ENCODE measurements at places on chromosomes 1 and 21.
A peak's percentile ranks its signal among the peaks of the same experiment; 100 is the strongest.

GRCh38 chr1:11519629-11520031 is 40.7 kb downstream of the DISP3 start:
- DNase-seq, result no peak

- DNase-seq, result peak; percentile 86
These were observed 58.4 kb upstream of the SSBP3 start for GRCh38 chr1:54464477-54465146.

DNA sequence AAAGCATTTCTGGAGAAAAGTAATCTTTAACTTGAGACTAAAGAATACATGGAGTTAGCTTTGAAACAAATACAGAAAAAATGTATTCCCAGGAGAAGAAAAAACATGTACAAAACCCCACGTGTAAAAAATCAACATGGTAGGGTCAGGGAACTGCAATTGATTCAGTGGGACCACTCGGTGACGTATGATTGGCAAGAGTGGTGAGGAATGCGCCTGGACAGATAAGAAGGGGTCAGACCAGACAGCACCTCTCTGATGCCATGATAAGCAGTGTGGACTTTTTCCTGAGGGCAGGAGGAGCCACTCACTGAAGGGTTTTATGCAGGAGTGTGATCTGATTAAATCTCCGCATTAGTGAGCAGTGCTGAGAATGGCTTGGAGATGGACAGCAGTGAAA is 142.5 kb downstream of the DAB1 start:
- DNase-seq, result no peak

DNA sequence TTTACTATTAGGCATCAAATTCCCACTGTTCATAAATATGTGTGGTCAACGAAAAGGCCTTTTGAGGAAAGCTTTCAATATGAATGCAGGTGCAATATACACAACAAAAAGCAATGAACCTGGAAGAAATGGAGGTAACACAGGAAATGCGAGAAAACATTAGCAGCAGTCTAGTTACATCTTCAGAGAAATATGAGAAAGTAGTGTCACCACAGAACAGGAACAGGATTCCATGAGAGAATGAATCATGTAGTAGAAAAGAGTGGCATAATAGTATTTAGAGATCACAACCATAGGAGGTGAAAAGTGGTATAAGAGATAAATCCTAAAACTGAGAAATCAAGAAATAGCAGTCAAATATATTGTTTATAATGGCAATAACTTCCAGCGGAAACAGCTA is 103.7 kb downstream of the AK5 start:
- no peak for DNase-seq

DNA sequence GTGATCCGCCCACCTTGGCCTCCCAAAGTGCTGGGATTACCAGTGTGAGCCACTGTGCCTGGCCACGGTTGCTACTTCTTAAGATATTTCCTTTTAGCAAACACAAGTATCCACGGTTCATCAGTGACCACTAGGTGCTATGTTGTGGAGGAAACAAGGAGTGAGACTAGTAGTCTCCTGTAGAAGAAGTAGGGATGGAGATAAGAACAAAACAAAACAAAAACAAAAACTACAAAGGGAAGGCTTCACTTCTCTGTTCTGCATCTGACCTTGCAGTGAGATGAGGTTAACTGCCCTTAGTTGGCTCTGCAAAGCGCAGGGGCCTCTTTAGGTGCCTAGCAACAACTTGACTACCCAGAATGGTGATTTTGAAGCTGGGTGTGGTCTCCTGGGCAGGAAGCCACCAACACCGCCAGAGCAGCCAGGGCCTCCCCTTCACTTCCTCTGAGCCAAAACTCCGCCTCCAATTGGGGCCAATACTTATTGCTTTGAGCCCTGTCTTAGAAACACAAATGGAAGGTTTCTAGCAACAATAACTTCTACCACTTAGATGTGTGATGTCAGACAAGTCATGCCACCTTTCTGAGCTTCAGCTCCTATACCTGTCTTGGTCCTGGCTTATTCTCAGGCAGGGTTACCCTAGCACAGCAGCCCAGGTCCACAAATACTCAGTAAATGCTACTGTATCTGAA is 12.8 kb upstream of the CDC42 start:
- DNase-seq, result no peak

GRCh38 chr1:85407746-85408377 is 57.1 kb downstream of the DDAH1 start:
- DNase-seq, result no peak

- peak; percentile 77 for DNase-seq
These were observed 16.8 kb upstream of the ETV3 start for GRCh38 chr1:157154940-157155514.

DNA sequence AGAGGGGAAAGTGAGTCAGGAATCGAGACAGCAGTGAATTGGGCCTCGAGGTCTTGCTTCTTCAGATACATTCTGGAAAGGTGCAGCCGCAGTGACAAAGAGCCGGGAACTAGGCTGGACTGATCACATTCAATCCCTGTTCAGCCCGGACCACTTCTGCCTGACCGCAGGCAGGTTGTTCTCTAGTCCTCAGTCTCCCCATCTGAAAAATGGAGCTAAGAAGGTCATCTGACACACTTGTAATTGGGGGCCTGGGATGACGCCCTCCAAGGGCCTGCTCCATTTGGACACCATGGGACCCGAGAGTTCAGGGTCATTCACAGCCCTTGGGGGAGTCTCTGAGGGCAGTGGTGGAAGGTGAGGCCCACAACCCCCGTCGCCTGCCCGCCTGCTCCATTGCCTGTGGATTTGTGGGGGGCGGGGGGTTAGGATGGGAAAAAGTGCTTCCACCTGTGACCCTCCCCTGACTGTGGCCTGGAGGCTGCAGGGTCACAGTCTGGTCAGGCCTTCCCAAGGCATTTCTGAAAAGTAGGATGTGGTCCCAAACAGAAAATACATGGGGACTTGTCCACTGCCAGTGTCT is 87.9 kb upstream of the CSF3R start:
- DNase-seq, result no peak

DNA sequence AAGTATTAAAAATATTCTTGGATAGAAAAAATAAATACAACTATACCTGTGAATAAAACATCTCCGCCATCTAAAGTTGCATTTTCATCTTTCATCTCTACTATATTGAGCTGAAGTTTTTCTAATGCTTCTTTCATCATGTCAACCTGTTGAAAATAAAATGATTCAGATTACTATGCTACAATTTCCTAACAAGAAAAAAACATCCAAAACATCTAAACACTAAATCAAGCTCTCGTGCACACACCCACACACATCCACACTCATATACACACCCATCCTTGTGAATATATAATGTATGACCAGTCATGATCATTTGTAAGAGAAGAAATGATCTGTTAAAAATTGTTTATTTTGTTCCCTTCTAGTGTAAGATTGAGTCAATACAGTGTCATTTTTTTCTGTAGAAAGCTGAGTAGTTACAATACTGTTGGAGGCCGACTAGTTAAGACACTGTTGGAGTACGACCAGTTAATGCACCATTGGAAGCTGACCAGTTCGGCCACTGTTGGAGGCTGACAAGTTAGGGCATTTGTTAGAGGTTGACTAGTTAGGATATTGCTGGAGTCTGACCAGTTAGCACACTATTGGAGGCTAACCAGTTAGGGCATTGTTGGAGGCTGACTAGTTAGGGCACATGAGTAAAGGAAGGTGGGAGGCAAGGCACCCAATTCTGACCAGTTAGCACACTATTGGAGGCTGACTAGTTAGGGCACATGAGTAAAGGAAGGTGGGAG is 82.4 kb upstream of the BCL10 start:
- DNase-seq, result no peak

DNA sequence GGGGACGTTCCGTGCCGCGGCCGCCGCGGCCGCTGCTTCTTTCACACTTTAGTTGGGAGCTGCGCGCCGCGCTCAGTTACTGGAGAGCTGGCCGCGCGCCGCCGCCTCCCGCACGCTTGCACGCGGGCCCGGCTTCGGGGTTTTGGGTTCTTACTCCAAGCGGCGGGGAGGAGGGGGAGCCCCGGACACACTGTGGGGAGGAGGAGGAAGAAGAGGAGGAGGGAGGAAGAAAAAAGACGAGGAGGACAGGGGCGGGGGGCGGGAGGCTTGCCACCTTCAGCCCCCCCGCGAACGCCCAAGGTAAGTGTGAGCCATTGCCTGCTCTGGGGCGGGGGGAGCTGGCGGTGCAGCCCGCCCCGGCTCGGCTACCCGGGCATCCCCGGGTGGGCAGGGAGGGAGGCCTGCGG is 243 bp downstream of the C1orf21 start:
- DNase-seq, result no peak

- no peak for DNase-seq
These were observed 85.0 kb downstream of the TPR start for GRCh38 chr1:186289943-186290545.

DNA sequence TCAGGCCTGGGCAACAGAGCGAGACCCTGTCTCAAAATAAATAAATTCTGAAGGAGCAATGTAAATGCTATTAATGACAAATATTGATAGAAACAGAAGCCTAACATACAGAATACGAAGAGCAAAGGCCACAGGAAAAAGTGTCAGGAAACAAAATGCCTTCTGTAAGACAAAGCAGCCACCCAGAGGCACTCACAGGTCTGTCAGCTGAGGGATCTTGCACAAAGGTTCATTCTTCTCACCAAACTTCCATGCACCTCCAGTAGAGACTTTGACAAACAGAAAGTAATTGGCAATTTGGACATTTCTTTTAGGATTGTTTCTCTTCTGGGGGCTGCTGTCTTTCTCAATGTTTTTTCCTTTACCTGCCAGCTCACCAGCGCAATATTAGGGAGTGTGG is 1.2 kb upstream of the ALDH9A1 start:
- DNase-seq, result no peak

- DNase-seq, result no peak
These were observed 20.9 kb upstream of the NCMAP start for GRCh38 chr1:24535021-24535424.

GRCh38 chr1:91635763-91636162 is 135.1 kb downstream of the CDC7 start:
- no peak for DNase-seq

All from kidney capillary endothelial cell (primary cell).